Activated effector memory CD4-positive, alpha-beta T cell treated with Interleukin-2 at 50 U/mL for 16 hours (primary cell): ENCODE measurements at places on chromosomes 4 and X.

GRCh38 chrX:137565921-137566745, at the start of gene ZIC3:
ZIC3 (plus strand) TSS chrX:137566127; CDS start chrX:137566692, 565 bp downstream.
- DNase-seq, result no peak

DNA sequence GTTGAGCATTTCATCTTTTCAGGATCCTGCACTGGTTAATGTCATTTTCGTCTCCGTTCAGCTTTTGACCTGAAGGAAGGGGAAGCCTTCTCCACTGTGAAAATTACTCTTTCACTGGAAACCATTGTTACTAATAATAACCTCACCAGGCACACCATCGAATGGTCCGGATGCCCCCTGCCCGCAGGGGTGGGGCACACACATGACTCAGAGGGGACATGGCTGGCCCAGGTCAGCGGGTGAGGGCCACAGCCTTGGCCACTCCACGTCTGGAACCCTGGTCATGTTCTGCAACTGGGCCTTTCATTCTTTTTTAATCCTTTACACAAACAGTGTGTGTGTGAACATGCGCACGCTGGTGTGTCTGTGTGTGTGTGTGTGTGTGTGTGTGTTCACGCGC, 191.8 kb downstream of the BCOR start:
- no peak for DNase-seq

DNA sequence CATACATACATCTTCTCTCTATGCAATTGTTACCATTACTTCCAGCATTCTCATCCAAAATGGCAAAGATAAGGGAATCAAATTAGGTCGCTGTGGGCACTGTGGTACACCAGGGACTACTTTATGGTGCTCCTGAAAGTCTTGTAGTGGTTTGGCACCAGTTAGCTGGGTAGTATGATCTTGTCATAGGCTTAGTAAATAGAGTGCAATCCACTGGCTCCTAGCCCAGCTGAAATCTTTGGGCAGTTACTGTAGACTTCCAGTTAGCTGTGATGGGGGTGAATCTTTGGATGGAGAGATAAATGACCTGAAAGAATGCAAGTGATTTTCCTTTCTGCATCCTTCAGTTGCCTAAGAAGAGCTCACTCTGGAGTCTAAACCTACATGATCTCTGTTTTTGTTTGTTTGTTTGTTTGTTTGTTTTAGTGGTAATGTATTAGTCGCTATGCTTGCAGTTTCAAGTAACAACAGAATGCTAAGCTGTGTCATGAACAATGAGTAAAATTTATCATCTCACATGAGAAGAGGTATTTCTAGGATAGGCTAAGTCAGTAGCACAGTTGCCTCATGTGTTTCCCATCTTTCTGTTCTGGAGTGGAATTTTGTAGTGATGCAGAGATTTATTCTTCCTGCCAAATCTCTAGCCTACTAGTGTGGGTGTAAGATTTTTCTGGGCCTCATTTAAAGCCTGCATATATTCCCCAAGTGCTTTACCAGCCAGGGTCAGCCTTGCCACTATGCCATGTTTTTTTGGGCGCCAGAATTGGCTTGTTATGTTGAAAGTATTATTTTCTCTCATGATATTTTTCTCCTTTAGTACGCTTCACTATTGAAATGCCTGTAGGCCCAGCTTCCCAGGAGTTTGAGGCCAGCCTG, 24.2 kb downstream of the HERC3 start:
- no peak for DNase-seq

GRCh38 chr4:15007201-15007600, 4.9 kb downstream of the CPEB2 start:
- DNase-seq, result no peak

GRCh38 chrX:155056877-155057792, 13.8 kb downstream of the CMC4 start:
- DNase-seq, result peak; percentile 23

GRCh38 chr4:23438764-23439163, 451.1 kb downstream of the PPARGC1A start:
- DNase-seq, result no peak

- DNase-seq, result no peak
Observed at GRCh38 chr4:6925357-6925836, 15.8 kb downstream of the TBC1D14 start.

DNA sequence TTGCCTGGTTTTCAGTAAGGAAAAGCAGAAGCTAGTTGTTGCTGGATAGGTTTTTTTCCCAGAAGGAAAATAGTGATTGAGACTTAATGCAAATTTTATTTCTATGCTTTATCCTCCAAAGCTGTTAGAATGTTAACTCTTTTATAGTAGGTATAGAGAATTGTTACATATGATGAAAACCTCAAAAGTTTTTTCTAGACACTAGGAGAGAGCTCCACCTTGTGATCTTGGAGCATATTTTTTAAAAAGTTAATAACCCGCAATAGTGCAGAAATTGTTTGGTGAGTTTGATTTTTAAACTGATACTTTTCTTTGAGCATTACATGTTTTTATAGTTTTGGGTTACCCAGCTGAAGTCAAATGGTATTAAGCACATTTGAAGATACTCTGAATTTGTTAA, 56.5 kb downstream of the STAG2 start:
- no peak for DNase-seq

DNA sequence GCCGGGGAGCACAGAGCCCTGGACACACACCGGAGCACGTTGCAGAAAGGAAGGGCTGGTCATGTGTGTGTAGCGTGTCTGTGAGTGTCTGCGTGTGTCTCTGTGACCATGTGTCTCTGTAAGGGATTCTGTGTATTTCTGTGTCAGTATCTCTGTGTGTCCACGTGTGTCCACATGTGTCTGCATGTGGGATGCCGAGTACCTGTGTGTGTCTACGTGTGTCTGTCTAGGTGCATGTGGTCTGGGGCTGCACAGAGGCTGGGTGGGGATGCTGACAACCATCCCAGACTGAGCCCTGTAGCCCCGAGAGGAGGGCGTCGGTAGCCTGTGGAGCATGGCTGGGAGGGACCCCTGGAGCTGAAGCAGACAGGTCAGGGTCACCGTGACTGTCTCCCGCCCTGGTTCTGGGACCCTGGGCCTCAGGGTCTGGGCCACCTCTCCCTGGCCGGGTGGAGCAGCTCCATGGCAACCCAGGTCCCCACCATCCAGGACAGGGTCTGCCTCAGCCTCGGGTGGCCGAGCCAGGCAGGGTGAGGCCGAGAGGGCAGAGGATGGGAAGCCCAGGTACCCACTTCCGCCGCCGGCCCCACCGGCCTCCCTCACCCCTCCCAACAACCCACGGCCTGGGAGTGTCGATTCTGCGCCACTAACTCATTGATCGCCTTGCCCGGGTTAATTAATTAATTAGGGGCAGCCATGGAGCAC, 122.7 kb downstream of the FAM53A start:
- DNase-seq, result no peak

DNA sequence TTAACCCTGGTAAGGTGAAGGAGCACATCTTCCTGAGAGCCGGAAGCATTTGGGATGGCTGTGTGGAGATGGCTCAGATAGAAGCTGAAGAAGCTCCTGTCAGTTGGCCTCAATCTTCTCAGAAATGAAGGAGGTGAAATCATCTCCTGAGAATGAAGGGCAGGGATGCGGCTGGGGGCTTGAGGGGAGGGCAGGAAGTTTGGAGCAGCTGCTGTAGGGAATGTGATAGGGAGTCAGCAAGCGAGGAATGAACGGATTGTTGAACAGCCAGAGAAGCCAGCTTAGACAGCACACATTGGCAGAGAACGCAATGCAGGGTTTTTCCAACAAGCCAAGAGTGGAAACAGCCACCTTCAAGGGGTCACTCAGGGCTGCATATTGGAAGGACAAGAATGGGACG, 10.0 kb downstream of the KCNE5 start:
- DNase-seq, result no peak

DNA sequence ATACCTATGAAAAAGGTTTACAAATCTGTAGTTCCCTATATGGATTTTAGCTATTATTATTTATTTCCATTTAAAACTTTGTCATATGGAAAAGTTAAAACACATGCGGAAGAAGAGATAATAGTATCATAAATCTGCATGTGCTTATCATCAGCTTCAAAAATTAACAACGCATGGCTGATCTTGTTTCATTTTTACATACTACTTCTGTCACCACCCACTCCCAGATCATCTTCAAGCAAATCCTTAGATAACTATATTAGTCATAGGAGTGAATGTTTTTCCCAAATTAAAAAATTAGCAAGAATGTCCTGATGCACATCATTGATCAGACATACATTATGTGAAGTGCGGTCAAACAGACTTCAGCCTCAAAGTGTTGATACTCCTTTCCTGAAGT, 24.6 kb upstream of the MOB1B start:
- no peak for DNase-seq
